Omental fat pad (tissue), 4 donors: ENCODE measurements at places on chromosomes 4 and X.

- DNase-seq = no peak
Measured at GRCh38 chr4:152780267-152780778, 569 bp downstream of the ARFIP1 start.

DNA sequence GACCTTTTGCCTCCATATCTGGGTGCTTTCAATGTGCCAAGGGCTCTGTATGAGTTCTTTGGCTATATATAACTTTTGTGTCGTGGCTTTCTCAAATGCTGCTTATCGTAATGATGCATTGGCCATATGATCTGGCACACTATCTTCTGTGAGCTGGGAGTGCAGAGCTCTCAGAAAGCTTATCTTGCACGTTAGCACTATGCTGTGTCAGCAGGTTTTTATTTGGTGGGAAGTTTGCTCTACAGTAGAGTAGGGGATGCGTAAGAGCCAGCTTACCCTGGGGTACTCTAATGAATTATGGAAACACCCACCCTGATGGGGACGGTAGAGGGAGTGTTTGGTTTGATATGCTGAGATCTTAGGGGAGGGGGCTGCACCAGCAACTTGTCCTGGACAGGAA, 119.6 kb downstream of the FAAH2 start:
- DNase-seq = no peak

- no peak for DNase-seq
Measured at GRCh38 chr4:79233820-79234219, 92.0 kb downstream of the NAA11 start.

- no peak for DNase-seq
Measured at GRCh38 chr4:73036123-73036522, 33.4 kb downstream of the COX18 start.

DNA sequence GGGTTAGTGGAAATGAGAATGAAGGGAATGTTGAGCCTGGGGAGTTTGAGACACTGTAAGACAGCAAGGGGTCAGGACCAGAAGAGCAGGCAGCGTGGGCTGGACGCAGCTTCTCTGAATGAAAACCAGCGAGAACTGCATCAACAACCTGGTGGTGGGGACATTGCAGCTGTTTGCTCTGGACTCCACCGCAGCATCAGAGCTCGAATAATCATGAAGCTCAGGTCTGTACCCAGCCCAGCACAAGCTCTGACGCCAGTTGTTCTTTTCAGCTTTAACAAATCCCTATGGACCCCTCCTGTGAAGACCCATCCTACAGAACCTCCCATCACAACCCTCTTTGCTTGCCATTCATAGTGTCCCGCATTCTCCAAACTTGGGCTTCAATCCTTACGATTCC, 106.8 kb upstream of the PNPLA4 start:
- DNase-seq = no peak

DNA sequence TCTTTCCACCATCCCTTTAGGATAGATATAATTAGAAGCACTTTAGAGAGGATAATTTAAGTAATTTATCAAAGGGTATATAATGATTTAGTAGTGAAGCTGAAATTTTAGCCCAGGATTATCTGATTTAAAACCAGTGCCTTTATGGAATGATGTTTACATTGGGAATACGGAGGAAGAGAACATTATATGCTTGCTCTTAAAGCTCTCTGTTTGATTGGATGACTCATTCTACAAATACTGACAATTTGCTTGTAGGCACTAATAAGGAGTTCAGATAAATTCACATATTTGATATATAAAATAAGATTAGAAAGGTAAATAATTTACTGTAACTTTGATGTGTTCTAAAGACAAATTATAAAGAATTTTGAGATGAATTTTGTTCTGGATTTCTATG, 84.7 kb downstream of the SH3BGRL start:
- no peak for DNase-seq

- no peak for DNase-seq
Measured at GRCh38 chrX:137545711-137546651, 19.9 kb upstream of the ZIC3 start.
